ENCODE measurements at places on chromosomes 6 and 20.

DNA sequence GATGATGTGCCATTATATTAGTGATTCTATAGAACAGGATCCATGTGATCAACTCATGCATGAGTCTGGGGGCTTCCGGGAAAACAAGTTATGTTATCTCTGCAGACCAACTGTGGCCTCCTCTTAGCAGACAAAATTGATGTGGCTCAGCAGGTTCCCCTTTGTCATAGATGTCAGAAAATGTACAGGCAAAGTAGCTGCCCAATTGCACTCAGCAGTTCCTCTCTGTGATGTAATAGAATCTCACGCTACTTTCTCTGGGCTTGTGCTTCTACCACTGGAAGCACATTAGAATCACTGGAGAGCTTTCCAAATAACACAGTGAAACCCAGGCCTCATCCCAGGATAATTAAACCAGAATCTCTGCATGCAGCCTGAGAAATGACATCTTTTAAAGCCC, 253.1 kb downstream of the SLC24A3 start:
- no peak for DNase-seq

DNA sequence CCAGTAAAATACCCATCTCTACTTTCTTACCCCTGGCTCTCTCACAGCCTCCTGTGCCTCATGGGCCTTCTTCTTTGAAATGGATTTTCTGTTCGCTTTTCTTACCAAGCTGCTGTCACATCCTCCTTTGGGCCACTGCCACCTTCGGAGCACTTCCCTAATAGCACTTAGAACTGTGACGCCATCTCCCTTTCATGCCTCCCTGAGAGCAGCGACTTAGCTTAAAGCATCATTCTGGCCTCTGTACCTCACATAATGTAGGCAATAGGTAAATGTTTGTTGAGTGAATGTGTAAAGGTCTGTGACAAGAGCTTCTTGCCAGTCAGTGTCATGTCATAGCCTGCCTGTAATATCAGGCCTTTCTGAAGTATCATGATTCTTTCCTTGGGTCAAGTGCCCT, 78.8 kb downstream of the ADGRG6 start:
- no peak for DNase-seq

DNA sequence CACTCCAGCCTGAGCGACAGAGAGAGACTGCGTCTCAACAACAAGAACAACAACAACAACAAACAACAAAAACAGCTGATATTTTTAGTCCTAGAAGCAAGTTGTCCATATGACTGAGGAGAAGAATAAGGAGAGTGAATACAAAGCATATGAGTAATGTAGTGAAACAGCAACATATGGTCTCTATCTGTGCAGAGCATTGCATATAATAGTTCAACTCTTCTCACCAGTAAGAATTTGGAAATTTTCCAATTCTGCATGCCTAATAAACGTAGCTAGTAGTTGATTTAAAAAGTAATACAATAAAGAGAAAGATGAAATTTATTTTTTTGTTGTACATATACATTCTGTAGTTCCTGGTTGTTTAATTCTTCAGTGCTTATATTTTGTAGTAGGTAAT, 129.7 kb upstream of the FAM83B start:
- no peak for DNase-seq

DNA sequence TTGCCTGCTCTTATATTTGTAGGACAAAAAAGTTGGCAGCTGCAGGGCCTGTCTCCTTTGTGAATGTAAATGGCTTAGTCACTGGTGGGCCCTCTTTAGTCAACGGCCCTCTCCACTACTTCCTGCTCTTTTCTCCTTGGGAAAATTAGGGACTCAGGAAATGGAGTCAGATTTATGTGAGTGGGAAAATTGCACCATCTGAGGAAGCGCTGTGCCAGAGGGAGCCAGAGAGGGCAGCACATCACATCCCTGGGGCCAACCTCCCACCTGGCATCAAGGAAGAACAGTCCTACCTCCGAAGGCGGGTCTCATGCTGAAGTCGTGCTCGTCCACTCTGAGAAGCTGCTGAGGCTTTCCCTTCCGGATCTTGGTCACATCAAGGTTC, 15.6 kb downstream of the GABRR2 start:
- DNase-seq = no peak

GRCh38 chr20:38859070-38859690, 53.7 kb downstream of the PPP1R16B start:
- DNase-seq = no peak

- DNase-seq = no peak
Observed at GRCh38 chr20:673603-674001, 2.0 kb downstream of the SCRT2 start.

- DNase-seq = no peak
Observed at GRCh38 chr20:32316667-32317066, 39.2 kb downstream of the KIF3B start.

GRCh38 chr6:45002390-45003105, 325.6 kb upstream of the RUNX2 start:
- no peak for DNase-seq

- DNase-seq = no peak
Observed at GRCh38 chr6:150664091-150664490, 64.4 kb downstream of the PLEKHG1 start.

DNA sequence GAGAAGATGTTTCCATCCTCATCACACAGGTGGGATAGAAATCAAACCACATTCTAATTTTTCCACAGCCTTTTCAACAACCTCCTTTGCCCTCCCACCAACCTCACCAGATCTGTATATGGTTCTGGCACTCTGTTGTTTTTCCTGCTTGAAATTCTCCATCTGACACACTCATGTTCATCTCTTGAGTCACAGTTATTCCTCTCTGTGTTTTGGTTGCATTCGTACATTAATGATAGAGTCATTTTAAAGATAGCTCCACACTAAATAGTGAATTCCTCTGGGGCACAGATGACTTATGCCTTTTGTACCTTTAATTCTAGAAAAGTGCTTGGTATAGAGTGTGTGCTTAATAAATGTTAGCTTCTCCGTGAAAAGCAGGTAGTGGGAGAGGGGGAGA, 1.4 kb upstream of the GCLC start:
- no peak for DNase-seq

GRCh38 chr6:170459451-170459850, 93.7 kb downstream of the PSMB1 start:
- DNase-seq = no peak

GRCh38 chr20:33687370-33687915, 1.3 kb upstream of the E2F1 start:
- no peak for DNase-seq

DNA sequence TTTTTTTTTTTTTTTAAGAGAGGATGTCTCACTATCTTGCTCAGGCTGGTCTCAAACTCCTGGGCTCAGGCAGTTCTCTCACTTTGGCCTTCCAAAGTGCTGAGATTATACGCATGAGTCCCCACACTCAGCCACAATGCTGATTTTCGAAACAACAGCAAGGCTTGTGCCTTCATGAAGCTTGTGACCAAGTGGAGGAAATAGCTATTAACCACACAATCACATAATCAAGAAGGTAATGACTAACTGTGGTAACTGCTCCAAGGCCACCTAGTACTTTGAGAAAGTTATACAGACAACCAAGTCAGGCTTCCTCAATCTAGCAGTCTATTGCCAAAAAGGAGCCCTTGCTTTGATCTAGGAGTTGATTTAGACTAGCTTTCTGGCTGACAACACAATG, 46.3 kb downstream of the SOD2 start:
- DNase-seq = no peak

Data from vagina (tissue), 2 donors.